ENCODE measurements at places on chromosomes 7 and 10. TPM values are rescaled to one million over a fixed set of nuclear protein-coding genes. Genes with fewer than 3 reads are reported as not detected.
A peak's percentile ranks its signal among the peaks of the same experiment; 100 is the strongest.

DNA sequence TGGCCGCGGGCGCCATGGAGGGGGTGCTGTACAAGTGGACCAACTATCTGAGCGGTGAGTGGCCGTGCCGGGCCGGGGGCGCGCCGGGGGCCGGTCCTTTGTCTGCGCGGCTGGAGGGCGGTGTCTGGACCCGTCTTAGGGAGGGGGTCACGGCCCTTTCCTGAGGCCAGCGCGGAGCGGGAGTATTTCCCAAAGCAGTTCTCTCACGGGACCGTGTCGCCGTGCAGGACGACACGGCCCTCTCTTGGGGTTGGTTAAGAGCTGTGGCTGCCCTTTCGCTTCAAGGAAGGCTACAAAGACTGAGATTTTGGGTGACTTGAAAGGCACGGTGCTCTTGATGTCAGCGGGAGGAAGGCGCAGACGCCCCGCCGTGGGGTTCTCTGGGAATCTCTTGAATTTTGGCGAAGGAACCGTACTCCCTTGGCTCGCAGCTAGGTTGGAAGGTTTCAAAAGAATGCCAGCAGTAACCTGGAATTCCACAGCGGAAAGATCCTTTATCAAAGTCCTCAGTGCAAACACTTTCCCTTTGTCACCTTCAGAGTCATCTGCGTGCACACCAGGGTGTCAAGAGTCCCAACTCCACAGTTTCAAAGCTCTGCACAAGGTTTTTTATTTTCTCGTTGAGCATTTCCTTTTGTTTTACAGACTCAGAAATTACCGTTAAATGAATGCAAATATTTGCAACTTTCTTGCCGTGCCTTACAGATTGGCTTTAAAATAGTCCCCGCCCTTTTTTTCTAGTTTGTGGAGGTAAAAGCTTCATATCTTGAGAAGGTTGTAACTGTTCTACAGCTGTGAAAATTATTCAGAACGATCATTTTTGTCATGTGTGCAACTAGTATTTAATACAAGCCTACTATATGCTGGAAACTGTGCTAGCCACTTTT is 780 bp downstream of the PLEKHA8 start:
- peak overlapping the region; percentile 77 for H3K27ac ChIP-seq
- H3K36me3 ChIP-seq = no peaks in the 10 kb centered on the region
- peak overlapping the region; percentile 84 for H3K4me3 ChIP-seq
- H3K4me1 ChIP-seq = peaks cover 31% of the 10 kb centered on the region
- no peaks in the 10 kb centered on the region for H3K27me3 ChIP-seq
- no peak for DNase-seq

- no peaks in the 10 kb centered on the region for H3K27me3 ChIP-seq
- no peak for DNase-seq
- no peak overlapping the region for H3K27ac ChIP-seq
- no peak overlapping the region for H3K4me3 ChIP-seq
- peaks cover 16% of the 10 kb centered on the region for H3K4me1 ChIP-seq
Measured at GRCh38 chr10:88156341-88156740, 292.9 kb downstream of the PTEN start.

Gene TYW1B
- total RNA-seq = 6.7 TPM

DNA sequence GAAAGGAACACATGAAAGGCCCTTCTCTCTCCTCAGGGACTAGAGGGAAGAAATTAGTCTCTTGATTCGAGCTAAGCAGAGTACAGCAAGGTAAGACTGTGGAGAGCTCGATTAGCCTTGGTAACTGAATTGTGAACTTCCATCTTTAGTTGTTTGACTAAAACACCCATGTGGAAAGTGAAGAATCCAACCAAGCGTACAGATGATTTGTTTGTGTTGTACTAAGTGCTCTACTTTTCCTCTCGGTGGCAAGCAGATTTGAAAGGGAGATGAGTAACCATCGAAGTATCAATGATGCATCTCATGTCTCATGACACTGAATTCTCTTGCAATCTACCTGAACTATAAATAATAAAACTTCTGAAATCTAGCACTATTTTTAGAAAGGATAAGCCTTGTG is 80.7 kb downstream of the FZD1 start:
- no peak overlapping the region for H3K27ac ChIP-seq
- no peak overlapping the region for H3K4me3 ChIP-seq
- DNase-seq = no peak
- H3K36me3 ChIP-seq = no peaks in the 10 kb centered on the region
- H3K4me1 ChIP-seq = peaks cover 18% of the 10 kb centered on the region

DNA sequence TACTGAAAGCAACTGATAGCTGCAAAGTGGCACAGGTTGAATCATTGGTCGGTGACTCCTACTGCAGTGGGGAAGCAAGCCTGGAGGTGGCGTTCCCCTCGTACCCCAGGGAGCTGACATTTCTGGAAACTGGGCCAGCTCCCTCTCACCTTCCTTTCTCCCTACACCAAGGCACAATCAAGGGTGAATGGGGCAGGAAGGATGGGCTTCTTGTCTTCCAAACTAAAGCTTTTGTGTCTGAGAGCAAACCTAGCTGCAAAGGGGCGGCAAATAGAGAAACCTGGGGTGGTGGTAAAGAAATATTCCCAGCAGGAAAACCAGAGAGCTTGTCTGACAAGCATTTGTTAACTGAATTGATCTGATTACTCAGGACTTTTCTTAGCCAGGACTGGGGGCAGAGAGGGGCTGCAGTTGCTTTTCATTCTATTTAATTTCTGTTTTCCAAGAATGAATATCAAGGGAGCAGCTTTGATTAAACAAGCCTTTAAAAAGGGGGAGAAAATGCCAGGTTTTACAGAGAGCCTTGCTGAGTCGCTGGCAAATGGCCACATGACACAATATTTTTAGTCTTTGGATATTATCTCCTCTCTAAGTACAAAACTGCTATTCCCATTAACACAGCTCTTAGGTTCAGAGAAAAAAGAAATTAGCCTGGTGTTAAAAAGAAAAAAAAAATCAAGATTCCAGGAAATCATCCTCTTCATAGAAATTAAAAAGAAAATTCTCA is 27.8 kb downstream of the CDHR3 start:
- H3K27ac ChIP-seq = no peak overlapping the region
- no peaks in the 10 kb centered on the region for H3K4me1 ChIP-seq
- no peaks in the 10 kb centered on the region for H3K27me3 ChIP-seq
- DNase-seq = no peak
- H3K36me3 ChIP-seq = no peaks in the 10 kb centered on the region
- no peak overlapping the region for H3K4me3 ChIP-seq

GRCh38 chr7:1666317-1666822 is 3.7 kb upstream of the ELFN1 start:
- H3K4me1 ChIP-seq = peaks cover 30% of the 10 kb centered on the region
- DNase-seq = peak; percentile 64
- no peaks in the 10 kb centered on the region for H3K36me3 ChIP-seq
- no peak overlapping the region for H3K27ac ChIP-seq

DNA sequence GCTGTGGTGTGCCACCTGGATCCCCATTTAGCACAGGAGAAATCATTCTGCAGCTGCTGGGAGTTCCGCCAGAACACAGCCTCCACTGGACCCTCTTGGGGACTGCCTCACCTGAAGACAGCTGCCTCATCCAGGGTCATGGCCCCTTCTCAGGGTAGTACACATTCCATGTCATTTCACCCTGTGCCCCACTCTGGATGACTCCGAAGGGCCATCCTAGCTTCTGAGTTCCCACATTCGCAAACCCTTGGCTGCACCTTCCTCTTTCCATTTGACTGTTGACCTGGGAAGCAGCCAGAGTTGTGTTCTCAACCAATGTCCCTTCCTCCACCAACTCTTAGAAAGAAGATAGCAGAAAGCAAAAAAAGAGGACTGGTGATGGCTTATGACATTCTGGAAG is 125.6 kb upstream of the TBX20 start:
- no peak for DNase-seq
- no peaks in the 10 kb centered on the region for H3K4me1 ChIP-seq
- H3K4me3 ChIP-seq = no peak overlapping the region
- no peaks in the 10 kb centered on the region for H3K27me3 ChIP-seq

Gene RNF133
- total RNA-seq = 1.2 TPM

GRCh38 chr10:34866848-34867247 is 51.8 kb upstream of the PARD3 start:
- DNase-seq = no peak
- no peaks in the 10 kb centered on the region for H3K4me1 ChIP-seq
- H3K27ac ChIP-seq = no peak overlapping the region
- no peaks in the 10 kb centered on the region for H3K36me3 ChIP-seq
- H3K4me3 ChIP-seq = no peak overlapping the region

DNA sequence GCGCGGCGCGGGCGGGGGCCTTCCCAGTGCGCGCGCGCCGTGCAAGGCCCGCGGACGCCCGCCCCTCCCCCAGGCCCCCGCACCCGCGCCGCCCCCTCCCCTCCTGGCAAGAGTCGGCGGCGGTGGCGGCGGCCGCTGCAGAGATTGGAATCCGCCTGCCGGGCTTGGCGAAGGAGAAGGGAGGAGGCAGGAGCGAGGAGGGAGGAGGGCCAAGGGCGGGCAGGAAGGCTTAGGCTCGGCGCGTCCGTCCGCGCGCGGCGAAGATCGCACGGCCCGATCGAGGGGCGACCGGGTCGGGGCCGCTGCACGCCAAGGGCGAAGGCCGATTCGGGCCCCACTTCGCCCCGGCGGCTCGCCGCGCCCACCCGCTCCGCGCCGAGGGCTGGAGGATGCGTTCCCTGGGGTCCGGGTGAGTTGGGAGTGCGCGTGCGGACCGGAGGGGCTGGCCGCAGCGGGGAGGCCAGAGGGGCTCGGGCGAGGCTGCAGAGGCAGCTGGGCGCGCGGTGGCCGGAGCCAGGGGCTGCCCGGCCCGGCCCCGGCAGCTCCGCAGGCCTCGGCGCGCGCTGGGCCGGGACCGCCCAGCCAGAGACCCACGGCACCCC is at the start of gene BMPR1A:
TSS of gene BMPR1A (plus strand) at position 109 of the 602 bp plus-strand sequence. CDS start 119,400 bp downstream, outside the sequence.
- H3K4me1 ChIP-seq = peaks cover 5% of the 10 kb centered on the region
- DNase-seq = peak; percentile 95
- no peaks in the 10 kb centered on the region for H3K36me3 ChIP-seq
- H3K4me3 ChIP-seq = peak within 1 kb of the TSS; percentile 59
- peaks cover 16% of the 10 kb centered on the region for H3K27me3 ChIP-seq
- peak within 1 kb of the TSS; percentile 92 for H3K27ac ChIP-seq

DNA sequence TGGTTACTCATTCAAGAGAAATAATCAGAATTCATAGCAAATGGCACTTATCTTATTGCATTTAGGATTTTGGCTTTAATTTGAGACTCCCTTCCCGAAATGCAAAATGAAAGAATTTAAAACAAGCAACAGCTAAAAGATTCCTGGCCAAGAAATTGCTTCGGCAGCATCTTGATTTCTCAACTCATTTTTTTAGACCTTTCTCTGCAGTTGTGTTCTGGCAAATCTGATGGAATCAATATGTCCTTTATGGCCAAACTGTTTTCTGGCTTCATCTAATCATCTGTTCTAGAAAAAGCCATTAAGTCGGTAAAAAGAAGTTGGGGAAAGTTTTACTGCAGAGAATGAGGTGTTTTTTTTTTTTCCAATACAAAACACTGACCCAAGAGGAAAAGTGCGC is 172.1 kb downstream of the SLC16A9 start:
- no peaks in the 10 kb centered on the region for H3K36me3 ChIP-seq
- H3K27me3 ChIP-seq = no peaks in the 10 kb centered on the region
- H3K4me1 ChIP-seq = peaks cover 19% of the 10 kb centered on the region
- H3K27ac ChIP-seq = peak overlapping the region; percentile 82

Gene AS3MT
- total RNA-seq = 2.5 TPM

GRCh38 chr10:122347170-122347841 is 27.2 kb upstream of the PLEKHA1 start:
- no peaks in the 10 kb centered on the region for H3K27me3 ChIP-seq
- H3K4me1 ChIP-seq = no peaks in the 10 kb centered on the region
- no peak for DNase-seq
- H3K27ac ChIP-seq = no peak overlapping the region

Gene NPS
- total RNA-seq = not detected

Gene TMEM178B
- total RNA-seq = 1.4 TPM

Gene TBC1D12
- total RNA-seq = 11.1 TPM

GRCh38 chr10:79069325-79070080 is 737 bp downstream of the ZMIZ1 start:
- no peaks in the 10 kb centered on the region for H3K36me3 ChIP-seq
- H3K4me3 ChIP-seq = peak overlapping the region; percentile 87
- DNase-seq = peak; percentile 86
- peak overlapping the region; percentile 94 for H3K27ac ChIP-seq
